Muscle of arm (tissue), 14 donors: ENCODE measurements at places on chromosomes 11 and 22. TPM values are rescaled to one million over a fixed set of nuclear protein-coding genes. Genes with fewer than 3 reads are reported as not detected.
A peak's percentile ranks its signal among the peaks of the same experiment; 100 is the strongest.

GRCh38 chr11:62850911-62851806 lies 11.8 kb upstream of the WDR74 start:
- DNase-seq, result no peak

The MRGPRF gene
- polyA plus RNA-seq, result 26.1 TPM

- DNase-seq, result no peak
These were observed 1.4 kb upstream of the KCNQ1OT1 start for GRCh38 chr11:2701230-2701629.

The RCE1 gene
- 12.1 TPM for polyA plus RNA-seq

GRCh38 chr22:19178657-19179496 lies at the start of gene SLC25A1:
Gene SLC25A1, minus strand, starts transcription at chr22:19178736. Its CDS starts 63 bp downstream, at chr22:19178673.
- peak; percentile 79 for DNase-seq

GRCh38 chr11:85279267-85279666 lies 347.9 kb downstream of the DLG2 start:
- DNase-seq, result no peak

The APOBEC3B gene
- 5.2 TPM for polyA plus RNA-seq

DNA sequence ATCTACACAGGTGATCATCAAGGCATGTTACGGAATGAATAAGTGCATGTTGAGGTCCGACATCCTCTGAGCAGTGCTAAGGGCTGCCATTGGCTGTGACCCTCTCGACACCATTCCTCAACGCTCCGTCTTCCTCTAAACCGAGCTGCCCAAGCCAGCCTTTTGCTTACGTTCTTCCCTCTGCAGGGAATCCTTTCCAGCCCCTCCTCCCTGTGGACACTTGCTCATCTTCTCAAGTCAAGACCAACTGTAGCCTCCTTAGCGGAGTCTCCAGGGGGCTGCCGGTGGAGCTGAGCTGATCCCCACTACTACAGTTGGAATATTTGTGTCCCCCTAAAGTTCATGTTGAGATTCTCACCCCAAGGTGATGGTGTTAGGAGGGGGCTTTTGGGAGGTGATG lies 781.0 kb downstream of the TBC1D22A start:
- no peak for DNase-seq

The ZNF280A gene
- polyA plus RNA-seq, result not detected

DNA sequence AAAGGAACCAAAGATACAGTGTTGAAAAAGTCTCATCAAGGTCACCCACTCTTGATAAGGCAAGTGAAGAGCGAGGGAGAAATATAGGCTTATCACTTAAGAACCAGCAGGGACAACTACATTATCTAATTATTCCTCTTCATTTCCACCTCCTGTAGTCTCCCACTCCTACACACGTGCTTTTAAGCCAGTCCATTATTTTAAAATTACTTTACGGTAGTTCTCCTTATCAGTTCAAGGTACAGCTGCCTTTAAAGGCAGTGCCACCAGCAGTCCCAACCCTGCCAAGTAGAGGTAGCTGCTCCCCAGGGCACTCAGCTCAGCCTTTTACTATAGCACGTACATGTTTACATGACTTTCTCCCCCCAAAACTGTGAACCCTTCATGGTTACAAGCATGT lies 161.5 kb upstream of the BLID start:
- DNase-seq, result no peak

The OR5D16 gene
- polyA plus RNA-seq, result not detected

DNA sequence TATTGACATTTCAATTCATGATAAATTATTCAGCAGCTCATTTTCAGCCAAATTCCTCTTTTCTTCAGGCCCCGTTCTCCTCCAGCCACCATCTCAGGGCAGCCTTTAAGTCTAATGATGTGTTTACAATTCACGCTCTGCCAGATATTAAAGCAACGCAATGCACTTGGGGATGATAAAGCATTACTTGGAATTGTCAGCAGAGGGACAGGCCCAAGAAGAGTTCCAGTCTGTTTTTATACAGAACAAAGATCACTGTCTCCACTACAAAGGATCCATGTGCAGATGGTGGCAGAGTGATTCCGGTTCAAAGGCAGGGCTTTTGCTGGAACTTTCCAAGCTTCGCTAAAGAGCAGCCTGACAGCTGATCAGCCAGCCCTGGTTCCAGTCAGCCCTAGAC lies 13.6 kb upstream of the GALNT18 start:
- no peak for DNase-seq

DNA sequence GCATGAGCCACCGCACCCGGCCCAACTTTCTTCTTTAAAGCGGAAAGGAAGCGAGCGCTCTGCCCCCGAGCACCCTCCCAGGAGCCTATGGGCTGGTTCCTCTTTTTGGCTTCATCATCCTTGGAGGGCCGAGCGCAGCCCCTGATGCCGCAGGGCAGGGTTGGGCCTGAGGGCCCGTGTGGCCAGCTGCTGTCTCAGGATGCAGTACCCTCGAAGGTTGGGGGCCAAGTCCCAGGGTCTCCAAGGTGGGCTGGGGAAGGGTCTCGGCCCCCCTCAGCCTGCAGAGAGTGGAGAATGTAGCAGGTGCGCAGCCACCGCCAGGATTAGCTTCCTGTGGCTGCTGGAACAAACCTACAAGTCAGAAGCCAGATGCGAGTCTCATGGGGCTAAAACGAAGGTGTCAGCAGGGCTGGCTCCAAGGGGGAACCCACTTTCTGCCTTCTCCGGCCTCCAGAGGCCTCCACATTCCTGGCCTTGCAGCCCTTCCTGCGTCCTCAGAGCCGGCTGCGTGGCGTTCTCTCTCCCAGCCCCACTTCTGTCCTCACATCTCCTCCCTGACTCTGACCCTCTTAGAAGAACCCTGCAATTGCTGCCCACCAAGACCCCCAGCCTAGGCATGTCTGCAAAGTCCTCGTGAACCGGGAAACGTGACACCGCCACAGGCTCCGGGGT lies 2.9 kb downstream of the PANX2 start:
- no peak for DNase-seq

The ASCL2 gene
- polyA plus RNA-seq, result 0.11 TPM
